ENCODE measurements at places on chromosomes 1 and 21. TPM values are rescaled to one million over a fixed set of nuclear protein-coding genes. Genes with fewer than 3 reads are reported as not detected.

Gene ALPL
- not detected for total RNA-seq

Gene TFF2
- not detected for total RNA-seq

Gene LAMB3
- 1.6 TPM for total RNA-seq

Gene CHAF1B
- total RNA-seq = 27.5 TPM

Gene GPR37L1
- not detected for total RNA-seq

Gene HEYL
- total RNA-seq = 1.1 TPM

Gene SPRR4
- total RNA-seq = not detected

Gene SPRR1A
- not detected for total RNA-seq

Gene NKAIN1
- not detected for total RNA-seq

Data from activated naive CD4-positive, alpha-beta T cell treated with anti-CD3 and anti-CD28 coated beads, Interleukin-2, amount 50 U/mL, for 72 hours (primary cell).